Gastroesophageal sphincter (tissue), 4 donors: ENCODE measurements at places on chromosomes 6 and 20. TPM values are rescaled to one million over a fixed set of nuclear protein-coding genes. Genes with fewer than 3 reads are reported as not detected.

DNA sequence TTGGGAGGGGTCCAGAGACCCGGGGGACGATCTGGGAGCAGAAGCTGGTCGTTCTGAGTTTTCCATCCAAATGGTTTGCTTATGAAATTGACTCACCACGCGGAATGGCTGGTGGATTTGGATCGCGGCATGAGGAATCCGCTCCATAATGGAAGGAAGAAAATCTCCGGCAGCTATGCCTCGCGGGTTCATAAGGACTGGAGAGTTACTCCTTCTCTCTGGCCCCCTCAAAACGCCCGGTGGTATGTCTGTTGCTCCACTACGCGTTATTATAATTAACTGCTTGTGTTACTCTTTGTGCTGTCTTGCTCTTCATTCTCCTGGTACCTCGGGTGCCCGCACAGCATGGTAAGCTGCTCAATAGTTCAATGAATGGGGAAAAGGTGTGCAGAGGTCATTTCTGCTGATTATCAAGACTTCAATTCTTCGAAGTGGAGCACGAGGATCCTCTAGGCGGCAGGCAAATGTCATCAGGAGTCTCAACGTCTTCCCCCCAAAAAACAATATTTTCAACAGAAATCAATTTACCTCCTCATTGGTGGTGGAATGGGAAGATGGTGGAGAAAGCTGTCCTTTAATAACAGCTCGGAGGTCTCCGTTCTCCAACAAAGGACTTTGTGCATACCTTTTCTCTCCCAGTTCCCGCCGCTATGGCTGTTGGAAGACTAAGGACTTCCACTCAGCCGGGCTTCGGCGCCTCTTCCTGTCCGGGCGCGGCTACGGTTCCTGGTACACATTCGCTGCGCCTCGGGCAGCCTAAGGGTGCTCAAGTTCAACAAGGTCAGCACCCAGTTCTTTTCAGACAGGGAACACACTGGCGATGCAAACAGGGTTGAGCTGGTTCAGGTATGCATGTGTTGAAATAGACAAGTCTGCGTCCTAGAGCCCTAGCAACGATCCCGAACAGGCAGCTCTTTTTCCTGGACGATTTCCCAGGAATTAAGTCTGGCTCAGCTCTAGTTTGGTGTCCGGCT lies 9.2 kb upstream of the PRSS16 start:
- ATAC-seq, result no peak

ARMH2 gene
- total RNA-seq, result not detected

DNA sequence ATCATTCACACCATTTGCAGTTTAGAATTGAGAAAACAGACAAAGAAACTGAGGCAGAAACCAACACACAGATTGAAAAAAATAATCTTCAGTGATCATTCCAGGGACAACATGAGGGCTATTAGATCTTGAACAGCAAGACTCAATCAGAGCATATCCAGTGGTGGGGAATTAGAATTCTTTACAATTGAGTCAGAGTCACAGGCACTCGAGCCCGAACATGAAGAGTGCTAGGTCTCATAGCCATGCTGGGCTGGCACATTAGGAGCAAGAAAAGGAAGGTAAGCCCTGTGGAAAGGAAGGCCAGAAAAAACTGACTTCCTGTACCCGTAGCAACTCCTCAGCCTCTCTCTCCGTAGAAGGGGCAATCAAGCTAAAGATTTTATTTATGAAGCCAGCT lies 419.9 kb downstream of the HAO1 start:
- ATAC-seq, result no peak

LTB gene
- total RNA-seq, result not detected

BPIFB2 gene
- total RNA-seq, result 0.13 TPM

- no peak for ATAC-seq
Observed at GRCh38 chr6:111176038-111176759, 88.9 kb downstream of the SLC16A10 start.

DNA sequence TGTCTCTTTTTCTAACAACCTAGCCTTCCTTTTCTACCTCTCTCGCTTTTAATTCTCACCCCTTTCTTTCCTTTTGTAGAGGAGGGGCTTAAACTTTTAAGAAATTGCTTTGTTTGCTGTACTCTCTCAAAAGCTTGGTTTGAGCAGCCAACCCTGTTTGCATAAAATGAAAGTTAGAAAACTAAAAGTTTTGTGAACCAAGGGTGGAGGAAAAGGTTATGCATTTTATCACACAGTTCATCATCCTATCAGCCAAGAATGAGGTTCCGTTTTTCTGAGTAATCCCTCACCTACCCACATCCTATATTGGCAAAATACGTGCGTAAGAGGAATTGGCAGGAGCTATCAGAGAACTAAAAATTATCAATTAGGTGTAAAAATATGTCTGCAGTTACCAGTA lies 42.8 kb upstream of the LOC128125822 start:
- ATAC-seq, result no peak

DNA sequence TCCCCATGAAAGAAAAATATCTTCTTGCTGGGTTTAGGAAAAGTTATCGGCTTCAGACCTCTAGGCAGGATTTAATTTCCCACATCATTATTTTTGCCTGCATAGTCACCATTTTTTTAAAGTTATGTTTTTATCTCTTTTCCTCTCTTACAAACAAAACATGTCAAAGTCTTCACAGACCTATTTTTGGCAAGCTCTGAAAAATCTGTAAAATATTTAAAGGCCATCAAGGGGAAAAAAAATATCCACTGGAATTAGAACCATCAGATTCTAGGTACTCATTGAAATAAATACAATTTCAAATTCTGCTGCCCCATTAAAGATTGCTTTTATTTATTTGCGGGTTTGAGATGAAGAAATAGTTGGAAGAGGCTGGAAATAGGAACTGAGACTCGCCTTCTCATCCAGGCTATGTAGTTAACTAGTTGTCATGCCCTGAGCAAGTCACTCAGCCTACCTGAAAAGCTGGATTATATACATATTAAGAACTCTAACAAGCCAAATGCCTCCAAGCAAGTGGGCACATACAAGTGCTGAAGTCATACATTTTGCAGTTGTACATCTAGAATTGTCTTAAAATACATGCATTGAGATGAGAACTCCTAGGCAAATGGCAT lies 101.7 kb upstream of the SASH1 start:
- no peak for ATAC-seq

HDGFL1 gene
- not detected for total RNA-seq

CDYL gene
- total RNA-seq, result 32.0 TPM

DNA sequence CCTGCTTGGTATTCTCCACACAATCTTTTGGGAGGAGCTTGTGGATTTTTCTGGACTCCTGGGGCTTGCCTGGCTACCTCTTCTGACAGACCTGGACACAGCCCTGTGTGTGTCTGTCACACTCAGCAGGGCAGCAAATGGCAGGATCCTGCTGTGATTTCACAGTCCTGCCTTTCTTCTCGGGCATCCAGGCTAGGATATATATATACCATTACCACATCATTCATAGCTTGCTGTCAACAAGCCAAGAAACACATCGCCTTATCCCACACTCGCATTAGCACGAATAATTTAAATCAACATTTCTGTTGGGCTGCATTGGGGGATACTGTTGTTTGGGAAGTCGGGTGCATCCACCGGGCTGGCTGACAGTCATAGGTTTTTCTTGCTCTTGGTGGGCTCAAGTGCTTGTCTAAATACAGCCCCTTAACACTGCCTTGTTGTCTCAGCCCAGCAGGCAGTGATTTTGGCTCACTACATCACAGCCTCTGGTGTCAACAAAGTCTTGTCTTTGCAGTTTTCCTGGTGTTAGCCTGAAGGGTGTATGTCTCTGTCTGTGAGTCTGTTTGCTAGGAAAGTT lies 154.9 kb upstream of the FERMT1 start:
- no peak for ATAC-seq

ASIP gene
- total RNA-seq, result not detected

DNA sequence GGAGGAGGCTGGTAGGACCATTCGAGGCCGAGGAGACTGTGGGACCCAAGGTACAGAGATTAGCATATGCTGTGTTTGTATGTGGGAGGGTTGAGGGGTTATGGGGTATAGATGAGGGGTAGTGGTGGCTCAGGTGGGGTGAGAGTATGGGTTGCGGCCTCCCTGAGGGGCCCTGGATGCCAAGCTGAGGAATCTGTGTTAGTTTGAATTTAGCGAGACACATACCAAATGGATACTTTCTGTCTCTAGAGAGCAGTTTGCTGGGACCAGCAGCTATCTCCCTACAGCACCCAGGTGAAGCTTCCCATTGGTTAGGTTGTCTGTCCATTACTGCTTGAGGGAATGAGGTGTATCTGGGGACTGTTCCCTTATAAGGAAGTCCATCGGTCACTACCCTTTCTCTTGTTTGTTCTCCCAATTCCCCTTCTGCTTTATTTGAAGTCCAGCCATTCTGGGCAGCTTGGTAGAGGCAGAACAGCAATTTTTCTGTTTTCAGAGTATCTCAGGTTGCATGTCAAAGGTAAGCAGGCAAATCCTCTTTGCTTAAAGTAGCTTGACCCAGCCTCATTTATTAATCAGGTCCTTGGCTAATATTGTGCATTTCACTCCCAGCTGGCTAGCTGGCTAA lies 15.2 kb downstream of the CHMP4B start:
- ATAC-seq, result no peak
